Activated CD4-positive, alpha-beta T cell treated with anti-CD3 and anti-CD28 coated beads for 24 hours (primary cell): ENCODE measurements at places on chromosomes 3 and 15.

DNA sequence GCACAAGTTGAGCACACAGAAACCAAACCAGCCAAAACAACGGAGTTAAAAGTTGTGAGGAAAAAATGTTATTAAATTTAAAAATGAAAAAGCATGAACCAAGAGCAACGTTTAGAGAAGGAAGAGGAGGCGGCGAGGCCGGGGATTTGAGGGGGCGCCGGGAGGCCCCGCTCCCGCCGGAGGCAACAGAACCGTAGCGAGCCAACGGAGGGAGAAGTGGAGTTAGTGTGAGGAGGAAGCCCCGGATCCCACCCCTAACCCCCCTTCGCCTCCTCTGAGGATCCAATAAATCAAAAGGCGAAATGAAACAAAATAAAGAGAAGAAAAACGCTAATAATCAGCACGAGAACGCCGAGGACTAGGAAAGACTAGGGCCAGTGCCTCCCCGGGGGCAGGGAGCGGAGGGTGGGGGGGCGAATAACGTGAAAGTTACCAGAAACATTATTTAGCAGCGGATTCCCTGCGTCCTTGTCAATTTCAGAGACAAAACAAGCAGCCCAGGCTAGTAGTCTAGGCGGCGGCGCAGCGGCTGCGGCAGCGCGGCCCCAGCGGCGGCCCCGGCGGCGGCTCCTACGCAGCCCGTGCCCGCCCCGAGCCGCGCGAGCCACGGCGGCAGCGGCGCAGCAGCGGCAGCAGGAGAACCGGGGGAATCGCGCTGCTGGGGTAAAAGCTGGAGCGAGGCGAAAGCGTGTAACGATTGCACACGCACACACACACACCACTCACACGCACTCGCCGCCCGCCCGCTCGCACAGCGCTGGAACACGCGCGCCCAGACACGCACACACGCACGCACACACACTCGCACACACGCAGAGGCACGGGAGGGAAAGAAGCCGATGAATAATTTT lies 1.7 kb downstream of the MEIS2 start:
- DNase-seq = no peak

DNA sequence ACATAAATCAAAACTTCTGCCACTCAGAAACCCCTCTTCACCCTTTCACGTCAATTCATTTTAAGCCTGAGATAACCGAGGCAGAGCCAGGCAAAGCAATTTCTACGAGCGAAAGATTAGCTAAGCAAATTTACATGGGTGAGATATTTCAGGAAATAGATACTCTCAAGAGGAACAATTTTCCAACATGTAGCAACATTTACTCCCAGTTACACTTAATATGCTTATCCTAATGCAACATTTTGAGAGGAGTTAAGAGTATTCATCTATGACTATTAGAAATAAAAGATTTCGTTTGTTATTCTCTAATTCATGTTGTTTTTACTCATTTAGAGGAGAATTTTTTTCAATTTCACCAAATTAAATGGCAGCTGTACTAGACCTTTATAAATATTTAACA lies 837 bp downstream of the TMC3 start:
- no peak for DNase-seq

DNA sequence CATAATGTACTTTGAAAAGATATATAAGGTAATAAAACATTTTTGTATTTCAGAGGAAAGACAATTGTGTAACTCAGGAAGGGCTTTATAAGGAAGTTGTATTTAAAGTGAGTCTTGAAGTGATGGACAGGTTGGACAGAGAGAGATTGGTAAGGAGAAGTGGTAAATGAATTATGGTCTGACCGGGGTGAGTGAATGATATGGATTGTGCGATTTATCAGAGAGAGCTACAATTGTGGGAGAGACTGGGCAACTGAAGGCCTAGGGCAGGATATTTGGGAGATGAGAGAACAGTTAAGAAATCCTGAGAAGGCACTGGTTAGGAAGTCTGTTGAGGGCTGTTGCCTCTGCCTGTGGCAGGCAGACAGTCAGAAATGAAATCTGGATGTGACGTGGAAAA lies 14.8 kb downstream of the IL1RAP start:
- DNase-seq = no peak

- DNase-seq = no peak
Measured at GRCh38 chr3:97131476-97131875, 317.1 kb downstream of the EPHA6 start.

DNA sequence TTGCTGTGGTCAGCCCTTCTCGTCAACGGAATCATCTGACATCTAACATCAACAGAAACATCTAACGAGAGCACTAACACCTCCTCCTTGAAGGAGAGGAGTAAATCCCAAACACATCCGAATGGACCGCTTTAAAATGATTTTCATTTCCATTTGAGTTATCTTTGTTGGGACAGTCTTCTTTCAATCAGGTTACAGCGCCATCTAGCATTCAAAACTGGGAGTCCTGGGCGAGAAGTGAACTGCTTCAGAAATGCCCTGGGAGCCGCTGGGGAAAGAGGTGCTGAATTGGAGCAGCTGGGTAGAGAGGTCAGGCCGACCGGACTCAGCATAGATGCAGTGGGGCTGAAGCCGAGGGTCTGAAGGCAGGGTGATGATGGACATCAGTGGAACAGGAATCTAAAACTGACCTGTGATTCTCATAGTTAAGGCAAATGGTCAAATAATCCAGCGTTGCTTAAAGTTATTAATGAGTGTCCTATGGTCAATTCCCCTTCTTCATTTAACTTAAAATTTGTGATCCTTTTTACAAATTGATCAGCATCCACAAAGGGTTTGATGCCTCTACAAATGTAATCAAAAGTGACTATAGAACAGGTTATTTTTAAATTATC lies 170.0 kb upstream of the NDN start:
- DNase-seq = no peak

- no peak for DNase-seq
Measured at GRCh38 chr3:140850210-140850955, 91.3 kb upstream of the SLC25A36 start.

- DNase-seq = no peak
Measured at GRCh38 chr15:68584756-68585573, 6.2 kb downstream of the CORO2B start.

DNA sequence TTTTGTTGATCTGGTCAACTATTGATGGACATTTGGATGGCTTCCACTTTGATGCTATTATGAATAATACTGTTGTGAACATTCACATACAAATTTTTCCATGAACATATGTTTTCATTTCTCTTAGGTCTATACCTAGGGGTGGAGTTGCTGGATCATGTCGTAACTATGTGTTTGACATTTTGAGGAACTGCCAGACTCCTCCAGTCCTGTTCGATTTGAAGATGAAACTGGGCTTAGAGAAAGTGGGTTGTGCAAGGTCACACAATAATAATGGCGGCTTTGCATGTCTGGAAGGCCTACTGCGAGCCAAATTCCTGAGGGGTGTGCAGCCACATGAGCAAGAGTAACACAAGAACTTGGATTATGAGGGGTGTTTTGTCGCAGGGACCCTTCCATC lies 2.6 kb downstream of the TSEN2 start:
- no peak for DNase-seq

DNA sequence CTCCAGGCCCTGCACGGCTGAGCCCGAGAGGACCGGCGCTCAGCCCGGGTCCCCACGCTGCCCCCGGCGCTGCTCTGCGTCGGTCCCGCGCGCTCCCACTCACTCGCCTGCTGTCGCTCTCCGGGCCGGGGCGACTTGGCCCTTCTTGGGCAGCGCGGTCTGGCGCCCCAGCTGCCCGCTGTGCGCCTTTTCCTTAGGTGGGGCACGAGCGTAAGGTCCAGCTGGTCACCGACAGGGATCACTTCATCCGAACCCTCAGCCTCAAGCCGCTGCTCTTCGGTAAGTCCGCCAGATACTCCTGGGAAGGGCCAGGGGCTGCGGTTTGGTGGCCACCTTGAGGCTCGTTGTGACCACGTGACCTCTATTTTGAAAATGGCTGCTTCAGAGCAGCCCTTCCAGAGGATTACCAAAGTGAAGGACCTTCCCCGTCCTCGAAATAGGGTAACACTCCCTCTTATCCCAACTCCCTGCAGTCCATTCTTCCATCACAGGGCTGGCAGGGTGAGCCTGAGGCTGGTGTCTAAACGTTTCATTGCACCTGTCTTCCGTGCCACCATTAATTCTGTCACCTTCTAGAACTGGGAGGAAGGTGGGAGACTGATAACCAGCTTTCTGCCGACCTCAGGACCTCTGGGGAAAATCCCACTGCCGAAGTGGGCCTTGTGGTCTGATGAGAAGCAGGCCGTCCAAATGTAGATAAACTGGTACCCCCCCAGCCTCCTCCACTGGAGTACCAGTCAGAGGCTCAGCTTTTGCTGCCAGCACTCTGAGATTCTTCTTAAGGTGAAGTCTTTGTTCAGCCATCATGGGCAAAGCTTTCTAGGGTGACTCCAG lies 812 bp downstream of the P4HTM start:
- no peak for DNase-seq

DNA sequence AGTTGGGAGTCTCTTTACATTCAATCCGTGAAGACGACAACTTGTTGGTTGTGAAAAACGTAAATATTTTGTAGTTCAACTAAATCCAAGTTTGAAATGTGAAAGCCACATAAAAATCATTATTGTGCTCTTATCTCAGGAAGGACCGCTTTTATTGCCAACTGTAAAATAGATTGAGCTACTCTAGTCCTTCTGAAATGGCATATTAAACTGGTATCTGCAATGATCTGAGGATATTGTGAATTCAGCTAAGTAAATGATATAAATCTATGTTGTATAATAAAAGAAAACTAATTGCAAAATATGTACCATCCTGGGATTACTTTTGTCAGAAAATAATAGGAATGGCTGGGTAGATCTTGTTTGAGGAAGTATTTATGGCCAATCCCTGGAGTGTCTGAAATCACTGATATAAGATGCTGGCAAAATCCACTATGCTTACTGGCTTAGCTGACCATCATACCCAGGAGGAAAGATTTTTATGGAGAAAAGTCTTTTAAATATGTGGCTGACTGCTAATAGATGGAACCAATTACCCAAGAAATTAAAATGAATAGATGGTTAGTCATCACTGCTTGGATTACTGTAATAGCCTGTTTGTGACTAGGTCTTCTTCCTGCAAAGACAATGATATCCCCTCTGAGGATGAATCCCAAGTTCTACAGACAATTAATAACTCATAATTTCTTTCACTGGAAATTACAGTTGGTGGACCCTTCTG lies 191.8 kb downstream of the SEMA6D start:
- DNase-seq = no peak

DNA sequence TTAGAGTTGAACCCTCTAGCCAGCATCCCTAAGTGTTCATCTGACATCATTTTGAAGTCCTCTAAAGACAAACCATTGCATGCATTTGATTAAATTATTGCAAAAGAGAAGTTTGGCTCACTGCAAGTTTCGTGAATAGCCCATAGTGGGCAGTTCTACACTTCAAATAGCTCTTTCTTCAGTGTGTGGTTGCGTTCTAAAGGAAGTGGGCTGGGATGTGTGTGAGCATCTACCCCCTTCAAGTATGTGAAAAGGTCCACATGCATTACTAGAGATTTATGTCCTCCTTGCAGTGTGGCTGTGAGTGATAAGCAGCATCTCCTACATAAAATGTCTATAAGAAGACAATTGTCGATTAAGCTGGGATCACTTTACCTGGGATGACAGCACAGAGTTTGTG lies 54.6 kb downstream of the SST start:
- DNase-seq = no peak

DNA sequence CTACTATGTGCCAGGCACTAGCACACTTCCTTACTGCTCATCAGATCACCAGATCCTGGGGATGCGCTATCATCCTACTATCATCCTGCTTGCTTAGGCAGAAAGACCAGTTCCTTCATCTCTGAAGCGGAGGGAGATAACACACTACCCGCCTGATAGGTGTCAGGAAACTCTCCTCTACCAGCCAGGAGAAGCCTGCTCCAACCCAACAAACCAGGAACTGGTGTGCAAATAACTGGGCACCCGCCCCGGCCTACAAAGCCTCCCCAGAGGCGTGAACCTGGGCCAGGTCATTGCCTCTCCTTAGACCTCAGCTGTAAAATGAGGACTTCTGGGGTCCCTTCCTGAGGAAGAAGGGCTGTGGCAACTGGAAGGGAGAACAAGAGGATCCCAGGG lies 61.5 kb downstream of the HOMER2 start:
- no peak for DNase-seq

DNA sequence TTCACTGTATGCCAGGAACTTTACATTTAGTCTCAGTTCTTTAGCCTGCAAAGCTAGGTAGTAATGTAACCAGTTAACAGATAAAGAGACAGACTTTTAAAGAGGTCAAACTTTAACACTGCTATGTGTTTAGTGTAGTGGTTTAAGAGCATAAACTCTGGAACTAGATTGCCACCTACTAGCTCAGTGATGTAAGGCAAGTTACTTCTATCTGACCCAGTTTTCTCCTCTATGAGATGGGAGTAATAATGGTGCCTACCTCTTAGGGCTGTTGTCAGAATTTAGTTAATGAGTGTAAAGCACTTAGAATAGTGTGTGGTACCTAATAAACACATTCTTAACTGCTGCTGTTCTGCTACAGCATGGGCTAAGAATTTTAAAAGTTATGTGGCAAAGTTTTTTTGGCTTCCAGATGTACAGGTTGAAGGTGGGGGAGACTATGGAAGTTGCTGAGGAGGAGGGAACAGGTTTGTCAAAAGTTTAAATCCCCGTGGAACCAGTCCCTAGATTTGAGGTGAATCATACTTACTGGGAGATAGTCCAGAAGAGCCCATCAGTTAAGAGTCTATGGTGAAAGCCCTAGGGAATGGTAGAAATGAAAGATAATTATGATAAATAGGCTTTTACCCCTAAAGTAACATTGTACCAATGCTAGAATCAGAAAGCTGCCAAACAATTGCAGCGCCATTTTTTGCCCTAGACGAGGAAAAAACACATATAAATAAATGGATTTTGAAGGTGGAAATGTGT lies 13.9 kb downstream of the TSC22D2 start:
- no peak for DNase-seq

- no peak for DNase-seq
Measured at GRCh38 chr3:172877011-172877410, 126.5 kb downstream of the ECT2 start.

GRCh38 chr15:36221992-36222391 lies 357.4 kb upstream of the CDIN1 start:
- DNase-seq = no peak

DNA sequence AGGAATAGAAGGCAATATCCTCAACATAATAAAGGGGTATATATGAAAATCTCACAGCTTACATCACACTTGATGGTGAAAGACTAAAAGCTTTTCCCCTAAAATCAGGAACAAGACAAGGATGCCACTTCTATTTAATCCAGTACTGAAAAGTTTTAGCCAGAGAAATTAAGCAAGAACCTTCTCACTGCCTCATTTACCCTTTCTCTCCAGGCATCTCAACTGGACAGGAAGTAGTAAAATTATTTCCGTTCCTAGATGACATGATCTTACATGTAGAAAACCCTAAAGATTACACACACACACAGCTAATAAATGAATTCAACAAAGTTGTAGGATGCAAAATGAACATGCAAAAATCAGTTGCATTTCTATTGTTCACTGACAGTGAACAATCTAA lies 11.2 kb downstream of the SCAP start:
- no peak for DNase-seq
